ENCODE measurements at places on chromosomes 7 and 10. TPM values are rescaled to one million over a fixed set of nuclear protein-coding genes. Genes with fewer than 3 reads are reported as not detected.

Gene TMEM229A
- total RNA-seq: not detected

Gene CCAR1
- 101 TPM for total RNA-seq

DNA sequence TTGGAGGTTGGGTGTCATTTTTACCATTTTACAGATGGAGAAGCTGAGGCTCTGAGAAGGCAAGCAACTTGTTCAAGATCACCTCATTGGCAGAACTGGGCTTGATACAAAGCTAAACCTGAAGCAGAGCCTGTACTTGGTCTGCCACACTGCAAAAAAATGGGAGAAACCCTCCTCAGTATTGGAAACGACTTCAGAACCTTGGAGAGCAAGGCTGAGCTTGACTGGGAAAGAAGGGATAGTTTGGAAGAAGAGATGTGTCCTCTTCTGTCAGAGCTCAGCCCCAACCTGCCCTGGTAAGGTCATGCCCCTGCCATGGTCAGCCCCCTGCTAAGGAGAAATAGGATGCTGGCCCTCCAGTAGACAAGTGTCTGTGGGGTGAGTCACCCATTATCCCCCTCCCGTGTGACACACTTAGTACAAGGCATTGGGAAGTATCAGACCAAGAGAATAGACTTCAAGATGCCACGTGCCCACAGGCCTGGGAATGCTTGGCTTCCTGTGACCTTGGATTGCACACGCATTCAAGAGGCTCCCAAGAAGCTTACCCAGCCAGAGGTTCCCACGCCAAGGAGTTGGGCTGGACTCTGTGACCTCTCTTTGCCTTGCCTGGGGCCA, 56.2 kb upstream of the SMNDC1 start:
- peaks cover 7% of the 10 kb centered on the region for H3K4me1 ChIP-seq
- DNase-seq: no peak
- no peaks in the 10 kb centered on the region for H3K36me3 ChIP-seq

DNA sequence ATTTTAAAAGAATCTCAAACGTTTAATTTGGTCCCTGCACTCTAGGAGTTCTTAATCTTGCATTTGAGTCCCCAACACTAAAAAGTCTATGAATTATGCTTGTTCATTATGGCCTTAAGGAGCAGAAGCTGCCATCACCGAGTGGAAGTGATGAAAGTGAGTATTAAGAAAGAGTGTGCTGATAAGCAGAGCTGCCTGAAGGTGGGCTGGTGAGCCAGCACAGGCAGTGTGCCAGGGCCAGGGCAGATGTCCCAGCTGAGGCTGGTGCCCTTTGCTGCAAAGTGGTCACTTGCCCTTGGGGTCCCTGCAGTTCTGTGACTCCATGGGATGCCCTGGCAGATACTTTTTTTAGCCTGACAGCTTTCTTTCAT, 72.9 kb upstream of the LOXL4 start:
- H3K27ac ChIP-seq: no peak overlapping the region
- H3K4me3 ChIP-seq: no peak overlapping the region
- peaks cover 9% of the 10 kb centered on the region for H3K4me1 ChIP-seq
- H3K36me3 ChIP-seq: no peaks in the 10 kb centered on the region
- no peak for DNase-seq

DNA sequence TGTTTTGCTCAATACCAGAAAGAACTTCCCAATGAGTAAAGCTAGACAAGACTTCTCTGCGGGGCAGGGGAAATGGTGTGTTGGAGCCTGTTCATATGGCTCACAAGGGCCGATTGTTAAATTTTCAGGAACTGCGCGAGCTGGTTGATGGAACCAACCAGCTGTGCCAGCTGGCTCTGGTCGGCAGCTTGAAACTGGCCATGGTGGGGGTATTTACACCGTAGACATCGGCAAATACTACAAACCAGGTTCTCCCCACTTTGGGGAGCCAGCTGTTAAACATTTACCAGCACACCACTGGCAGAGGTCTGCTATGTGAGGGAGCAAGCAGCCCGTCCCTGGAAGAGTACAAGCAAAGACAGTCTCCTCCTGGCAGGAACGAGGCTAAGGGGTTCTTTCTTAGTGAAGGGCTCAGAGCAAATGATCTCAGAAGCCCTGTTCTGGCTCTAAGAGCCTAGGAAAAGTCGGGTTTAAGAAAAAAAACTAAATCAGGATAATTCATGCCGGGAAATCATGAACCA, 8.8 kb upstream of the ZMIZ1 start:
- H3K36me3 ChIP-seq: no peaks in the 10 kb centered on the region
- no peak overlapping the region for H3K4me3 ChIP-seq
- peak overlapping the region; percentile 12 for H3K27ac ChIP-seq
- peaks cover 27% of the 10 kb centered on the region for H3K4me1 ChIP-seq

DNA sequence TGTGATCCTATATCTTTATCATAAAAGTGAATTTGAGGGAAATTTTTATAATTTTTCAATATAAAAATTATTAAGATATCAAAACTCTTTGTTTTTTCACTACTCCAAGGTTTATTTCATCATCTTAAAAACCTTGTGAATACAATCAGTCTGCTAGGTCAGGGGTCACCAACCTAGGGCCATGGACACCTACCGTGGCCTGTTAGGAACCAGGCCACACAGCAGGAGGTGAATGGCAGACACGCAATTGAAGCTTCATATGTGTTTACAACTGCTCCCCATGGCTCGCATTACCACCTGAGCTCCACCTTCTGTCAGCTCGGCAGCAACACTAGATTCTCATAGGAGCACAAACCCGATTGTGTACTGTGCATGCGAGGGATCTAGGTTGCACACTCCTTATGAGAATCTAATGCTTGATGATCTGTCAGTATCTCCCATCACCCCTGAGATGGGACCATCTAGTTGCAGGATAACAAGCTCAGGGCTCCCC, 271.2 kb upstream of the C7orf33 start:
- no peak overlapping the region for H3K27ac ChIP-seq
- no peaks in the 10 kb centered on the region for H3K36me3 ChIP-seq
- no peak overlapping the region for H3K4me3 ChIP-seq
- no peaks in the 10 kb centered on the region for H3K27me3 ChIP-seq
- H3K4me1 ChIP-seq: no peaks in the 10 kb centered on the region

GRCh38 chr10:23294638-23295247, 49.9 kb downstream of the C10orf67 start:
- no peaks in the 10 kb centered on the region for H3K36me3 ChIP-seq
- DNase-seq: no peak
- H3K4me1 ChIP-seq: peaks cover 3% of the 10 kb centered on the region

GRCh38 chr10:131574707-131575430, 263.3 kb upstream of the TCERG1L start:
- no peaks in the 10 kb centered on the region for H3K36me3 ChIP-seq
- H3K27ac ChIP-seq: no peak overlapping the region
- no peak overlapping the region for H3K4me3 ChIP-seq
- no peak for DNase-seq

DNA sequence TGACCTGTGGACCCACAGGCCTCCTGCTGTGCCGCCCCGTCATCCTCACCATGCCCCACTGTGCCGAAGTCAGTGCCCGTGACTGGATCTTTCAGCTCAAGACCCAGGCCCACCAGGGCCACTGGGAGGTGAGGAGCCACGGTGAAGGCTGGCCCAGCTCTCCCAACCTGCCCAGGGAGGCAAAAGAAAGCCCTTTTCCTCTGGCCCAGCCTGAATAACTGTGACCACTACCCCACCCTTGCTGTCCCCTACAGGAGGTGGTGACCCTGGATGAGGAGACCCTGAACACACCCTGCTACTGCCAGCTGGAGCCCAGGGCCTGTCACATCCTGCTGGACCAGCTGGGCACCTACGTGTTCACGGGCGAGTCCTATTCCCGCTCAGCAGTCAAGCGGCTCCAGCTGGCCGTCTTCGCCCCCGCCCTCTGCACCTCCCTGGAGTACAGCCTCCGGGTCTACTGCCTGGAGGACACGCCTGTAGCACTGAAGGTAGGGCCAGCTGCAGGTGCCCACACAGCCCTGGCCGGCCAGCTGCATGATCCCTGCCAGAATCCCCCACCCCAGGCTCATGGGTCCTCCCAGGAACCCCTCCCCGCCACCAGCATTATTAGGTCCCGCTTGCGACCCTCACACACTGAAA, 25.5 kb upstream of the SLC29A3 start:
- H3K27me3 ChIP-seq: no peaks in the 10 kb centered on the region
- H3K27ac ChIP-seq: no peak overlapping the region
- no peaks in the 10 kb centered on the region for H3K36me3 ChIP-seq
- DNase-seq: no peak
- H3K4me1 ChIP-seq: peaks cover 6% of the 10 kb centered on the region
- H3K4me3 ChIP-seq: no peak overlapping the region

DNA sequence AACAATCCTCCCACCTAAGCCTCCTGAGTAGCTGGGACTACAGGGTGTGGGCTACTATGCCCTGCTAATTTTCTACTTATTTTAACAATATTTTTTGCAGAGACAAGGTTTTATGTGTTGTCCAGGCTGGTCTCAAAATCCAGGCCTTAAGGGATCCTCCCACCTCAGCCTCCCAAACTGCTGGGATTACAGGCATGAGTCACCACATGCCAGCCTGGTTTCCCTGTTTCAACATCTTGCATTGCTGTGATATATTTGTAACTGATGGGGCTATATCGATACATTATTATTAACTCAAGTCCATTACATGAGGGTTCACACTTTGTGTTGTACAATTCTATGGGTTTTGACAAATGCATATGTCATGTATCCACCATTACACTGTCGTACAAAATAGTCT, 41.9 kb upstream of the OGDHL start:
- no peak overlapping the region for H3K27ac ChIP-seq
- no peak overlapping the region for H3K4me3 ChIP-seq
- DNase-seq: no peak

DNA sequence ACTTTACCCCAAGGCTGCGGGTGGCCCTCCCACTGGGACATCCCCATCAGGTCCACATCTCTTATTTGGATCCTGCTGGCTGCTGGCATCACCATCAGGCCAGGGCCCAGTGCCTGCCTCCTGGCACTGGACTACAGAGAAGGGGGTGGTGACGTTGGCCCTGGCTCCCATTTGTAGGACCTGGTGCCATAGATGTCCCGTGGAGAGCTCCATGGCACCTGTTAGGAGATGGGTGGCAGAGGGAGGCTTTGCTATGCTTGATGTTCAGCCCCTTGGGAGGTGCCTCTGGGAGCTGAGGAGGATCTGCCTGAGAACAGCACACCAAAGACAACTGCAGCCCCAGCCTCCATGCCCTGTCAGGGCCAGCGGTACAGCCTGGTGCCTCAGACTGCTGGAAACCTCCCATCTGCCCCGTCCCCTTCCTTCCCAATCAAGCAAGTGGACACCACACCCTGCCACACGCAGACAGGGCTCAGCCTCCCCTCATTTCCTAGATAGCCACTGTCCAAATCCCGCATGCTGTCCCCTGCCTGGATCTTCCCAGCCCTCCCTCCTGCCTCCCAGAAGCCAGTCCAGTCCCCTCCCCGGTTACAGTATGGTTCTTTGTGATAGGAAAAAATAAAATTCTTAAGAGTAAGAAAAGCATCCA, 230.0 kb upstream of the GRB10 start:
- no peak overlapping the region for H3K4me3 ChIP-seq
- no peak for DNase-seq
- no peaks in the 10 kb centered on the region for H3K27me3 ChIP-seq
- no peak overlapping the region for H3K27ac ChIP-seq
- no peaks in the 10 kb centered on the region for H3K36me3 ChIP-seq
- H3K4me1 ChIP-seq: no peaks in the 10 kb centered on the region

DNA sequence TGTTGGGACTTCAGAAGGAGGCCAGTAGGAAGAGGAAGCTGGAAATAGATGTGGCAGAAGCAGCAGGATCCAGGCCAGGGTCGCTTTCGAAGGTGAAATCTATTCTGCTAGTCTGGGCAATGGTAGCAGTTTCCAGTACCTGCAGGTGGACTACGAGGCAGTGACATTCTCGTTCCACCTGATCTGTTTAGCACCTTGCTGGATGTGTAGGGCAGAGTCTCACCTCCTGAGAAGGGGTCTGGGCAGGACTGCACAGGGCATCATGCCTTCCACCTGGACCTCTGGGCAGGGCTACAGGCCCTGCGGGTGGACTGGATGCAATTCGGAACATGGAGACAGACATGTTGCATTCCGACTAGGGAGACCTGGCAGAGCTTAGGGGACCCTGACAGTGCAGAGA, 254.8 kb upstream of the ZNF32 start:
- peaks cover 5% of the 10 kb centered on the region for H3K27me3 ChIP-seq
- no peak overlapping the region for H3K27ac ChIP-seq
- H3K4me1 ChIP-seq: no peaks in the 10 kb centered on the region
- H3K36me3 ChIP-seq: no peaks in the 10 kb centered on the region

Gene DLG5
- 0.30 TPM for total RNA-seq

- no peaks in the 10 kb centered on the region for H3K27me3 ChIP-seq
- H3K4me3 ChIP-seq: no peak overlapping the region
- DNase-seq: no peak
- H3K4me1 ChIP-seq: no peaks in the 10 kb centered on the region
- peaks cover 20% of the 10 kb centered on the region for H3K36me3 ChIP-seq
- H3K27ac ChIP-seq: no peak overlapping the region
Measured at GRCh38 chr7:17315974-17316373, 17.5 kb downstream of the AHR start.

Gene HABP2
- not detected for total RNA-seq

All from naive thymus-derived CD8-positive, alpha-beta T cell (primary cell).